ENCODE measurements at places on chromosomes 16 and 17. TPM values are rescaled to one million over a fixed set of nuclear protein-coding genes. Genes with fewer than 3 reads are reported as not detected.

GRCh38 chr17:31480067-31480466, 88.6 kb downstream of the RAB11FIP4 start:
- no peaks in the 10 kb centered on the region for H3K27me3 ChIP-seq
- H3K36me3 ChIP-seq = no peaks in the 10 kb centered on the region
- H3K4me3 ChIP-seq = no peak overlapping the region
- H3K4me1 ChIP-seq = no peaks in the 10 kb centered on the region
- H3K27ac ChIP-seq = no peak overlapping the region

- H3K4me3 ChIP-seq = no peak overlapping the region
- H3K4me1 ChIP-seq = no peaks in the 10 kb centered on the region
- no peaks in the 10 kb centered on the region for H3K27me3 ChIP-seq
- DNase-seq = no peak
Observed at GRCh38 chr16:80457871-80458270, 82.9 kb upstream of the DYNLRB2 start.

- peaks cover 2% of the 10 kb centered on the region for H3K4me1 ChIP-seq
- peak within 1 kb of the TSS; percentile 95 for H3K4me3 ChIP-seq
- no peaks in the 10 kb centered on the region for H3K36me3 ChIP-seq
- peaks cover 44% of the 10 kb centered on the region for H3K27me3 ChIP-seq
Observed at GRCh38 chr17:7929158-7930023, at the start of gene KCNAB3. Gene KCNAB3 (minus strand): TSS chr17:7929856. CDS start chr17:7929435, 421 bp downstream.

The TMEM114 gene
- total RNA-seq = 1.6 TPM

DNA sequence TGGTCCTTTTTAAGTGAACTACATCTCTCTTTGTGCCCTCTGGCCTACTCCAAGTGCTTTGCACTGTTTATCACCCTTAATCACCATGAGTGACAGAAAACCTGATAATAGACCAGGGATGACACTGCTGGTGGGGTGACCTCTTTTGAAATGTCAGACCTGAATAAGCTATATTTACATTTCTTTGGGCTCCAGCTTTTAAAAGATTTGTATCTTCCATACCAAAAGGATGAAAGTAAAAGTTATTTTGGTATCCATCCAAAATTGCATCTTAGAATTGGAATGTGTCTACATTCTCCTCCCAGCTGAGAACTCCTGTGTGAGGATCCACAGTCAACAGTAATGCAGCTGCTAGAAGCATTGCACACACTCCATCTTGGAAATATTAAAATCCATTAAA, 370.0 kb downstream of the CDH11 start:
- no peaks in the 10 kb centered on the region for H3K36me3 ChIP-seq
- no peaks in the 10 kb centered on the region for H3K4me1 ChIP-seq
- DNase-seq = no peak
- H3K27me3 ChIP-seq = no peaks in the 10 kb centered on the region
- no peak overlapping the region for H3K4me3 ChIP-seq

Data from H1 (cell line).